Stimulated activated CD4-positive, alpha-beta T cell treated with anti-CD3 and anti-CD28 coated beads, Interleukin-4, amount 100 ng/mL, for 1 hour (primary cell): ENCODE measurements at places on chromosomes 13 and 19.

- no peak for DNase-seq
Measured at GRCh38 chr13:72390909-72391308, 336.5 kb downstream of the MZT1 start.

GRCh38 chr13:59659981-59660380, 503.7 kb downstream of the DIAPH3 start:
- no peak for DNase-seq

GRCh38 chr13:59458908-59459579, 704.7 kb downstream of the DIAPH3 start:
- DNase-seq = no peak

- no peak for DNase-seq
Measured at GRCh38 chr13:42645717-42646116, 71.8 kb downstream of the TNFSF11 start.

- DNase-seq = peak; percentile 84
Measured at GRCh38 chr13:46211483-46212351, at the start of gene LRRC63. Gene LRRC63 (plus strand): TSS chr13:46211928. CDS start chr13:46213035, 1,107 bp downstream.

DNA sequence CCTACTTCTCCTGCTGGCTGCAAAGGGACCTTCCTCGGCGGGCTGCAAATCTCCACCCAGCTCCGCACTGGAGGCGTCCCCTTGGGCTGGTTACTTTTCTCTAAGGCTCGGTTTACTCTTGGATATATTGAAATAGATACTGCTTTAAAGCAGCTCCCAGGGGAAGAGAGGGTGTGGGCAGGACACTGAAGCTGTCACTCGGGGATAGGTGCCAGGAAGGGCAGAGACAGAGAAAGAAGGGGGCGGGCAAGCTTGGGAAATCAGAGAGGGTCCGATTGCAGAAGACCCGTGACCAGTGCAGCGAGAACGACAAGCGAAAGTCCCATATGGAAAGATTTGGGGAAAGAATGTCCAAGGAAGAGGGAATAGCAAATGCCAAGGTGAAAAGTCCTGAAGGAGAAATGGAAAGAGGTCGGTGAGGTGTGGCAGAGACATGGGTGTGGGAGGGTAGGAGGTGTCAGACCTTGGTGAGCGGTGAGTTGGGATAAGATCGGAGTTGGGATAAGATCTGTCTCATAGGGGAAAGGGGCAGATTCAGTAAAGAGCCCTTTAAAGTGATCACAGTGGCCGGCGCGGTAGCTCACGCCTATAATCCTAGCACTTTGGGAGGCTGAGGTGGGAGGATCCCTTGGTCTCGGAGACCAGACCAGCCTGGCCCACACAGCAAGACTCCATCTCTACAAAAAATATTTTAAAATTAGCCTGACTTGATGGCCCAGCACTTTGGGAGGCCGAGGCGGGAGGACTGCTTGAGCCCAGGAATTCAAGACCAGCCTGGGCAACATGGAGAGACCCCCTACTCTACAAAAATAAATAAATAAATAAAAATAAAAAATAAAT, 618 bp downstream of the THSD8 start:
- no peak for DNase-seq

- no peak for DNase-seq
Measured at GRCh38 chr13:50257646-50258045, 242.4 kb downstream of the KCNRG start.

GRCh38 chr13:92572190-92572589, 654.4 kb upstream of the GPC6 start:
- DNase-seq = no peak

- no peak for DNase-seq
Measured at GRCh38 chr13:98577836-98578285, 954 bp upstream of the STK24 start.
